Epithelial cell of proximal tubule (primary cell): ENCODE measurements at places on chromosomes 13 and 19. TPM values are rescaled to one million over a fixed set of nuclear protein-coding genes. Genes with fewer than 3 reads are reported as not detected.

Gene ZNF460
- 17.0 and 30.3 TPM in 2 replicates for total RNA-seq

DNA sequence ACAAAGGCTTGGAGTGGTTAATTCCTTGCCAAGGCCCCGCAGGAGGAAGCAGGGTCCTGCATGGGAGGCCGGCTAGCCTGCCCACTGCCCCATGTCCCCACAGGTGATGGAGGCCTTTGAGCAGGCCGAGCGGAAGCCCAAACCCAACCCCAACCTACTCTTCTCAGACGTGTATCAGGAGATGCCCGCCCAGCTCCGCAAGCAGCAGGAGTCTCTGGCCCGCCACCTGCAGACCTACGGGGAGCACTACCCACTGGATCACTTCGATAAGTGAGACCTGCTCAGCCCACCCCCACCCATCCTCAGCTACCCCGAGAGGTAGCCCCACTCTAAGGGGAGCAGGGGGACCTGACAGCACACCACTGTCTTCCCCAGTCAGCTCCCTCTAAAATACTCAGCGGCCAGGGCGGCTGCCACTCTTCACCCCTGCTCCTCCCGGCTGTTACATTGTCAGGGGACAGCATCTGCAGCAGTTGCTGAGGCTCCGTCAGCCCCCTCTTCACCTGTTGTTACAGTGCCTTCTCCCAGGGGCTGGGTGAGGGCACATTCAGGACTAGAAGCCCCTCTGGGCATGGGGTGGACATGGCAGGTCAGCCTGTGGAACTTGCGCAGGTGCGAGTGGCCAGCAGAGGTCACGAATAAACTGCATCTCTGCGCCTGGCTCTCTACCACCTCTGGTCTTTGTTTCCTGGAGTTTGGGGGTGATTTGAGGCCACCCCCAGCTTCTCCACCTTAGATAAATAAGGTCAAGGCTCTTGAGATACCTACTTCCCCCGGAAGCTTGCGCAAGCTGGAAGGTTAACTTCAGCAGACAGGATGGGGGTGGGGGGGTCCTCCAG is 2.6 kb downstream of the B3GNT8 start:
- no peak for DNase-seq

Gene MAB21L1
- 0.07 TPM in 1 of 2 replicates, not detected in the other for total RNA-seq

DNA sequence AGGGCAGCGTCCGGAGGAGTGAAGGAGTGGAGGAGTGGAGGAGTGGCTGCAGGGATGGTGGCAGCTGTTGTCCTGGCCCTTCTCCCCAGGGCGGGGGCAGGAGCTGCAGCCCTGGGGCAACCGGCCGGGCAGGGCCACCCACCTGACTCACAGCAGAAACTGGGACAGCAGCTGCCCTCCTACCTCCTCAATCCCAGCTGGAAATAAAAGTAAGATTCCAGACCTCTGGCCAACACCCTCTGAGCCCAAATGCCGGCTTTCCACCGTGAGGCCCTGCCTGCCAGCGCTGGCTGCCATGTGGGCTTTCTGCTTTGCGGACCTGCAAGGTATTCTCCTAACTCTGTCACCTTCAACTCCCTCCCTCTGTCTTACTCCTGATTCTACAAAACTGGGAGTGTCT is 3.3 kb upstream of the CLPP start:
- DNase-seq = no peak

- DNase-seq = peak; percentile 43
Observed at GRCh38 chr19:15404780-15405211, 14.0 kb downstream of the AKAP8L start.

DNA sequence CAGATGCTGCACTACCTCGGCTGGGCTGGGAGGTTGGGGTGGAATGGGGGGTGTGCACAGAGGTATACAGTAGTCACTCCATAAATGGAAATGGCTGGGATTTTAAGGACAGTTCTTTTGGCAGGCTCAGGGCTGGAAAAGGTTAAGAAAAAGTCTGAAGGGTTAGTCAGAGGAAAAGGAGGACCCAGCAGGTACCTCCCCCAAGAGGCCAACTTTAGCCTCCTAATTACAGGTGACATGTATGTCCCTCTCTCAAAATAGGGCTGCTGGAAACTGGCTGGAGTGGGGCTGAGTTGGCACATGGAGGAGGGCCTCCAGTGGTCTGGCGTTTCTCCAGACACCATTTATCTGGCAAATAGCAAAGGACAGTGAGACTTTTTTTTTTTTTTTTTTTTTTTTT is 994 bp downstream of the CCDC194 start:
- no peak for DNase-seq

- no peak for DNase-seq
Observed at GRCh38 chr13:50724913-50725312, 118.6 kb downstream of the DLEU7 start.

DNA sequence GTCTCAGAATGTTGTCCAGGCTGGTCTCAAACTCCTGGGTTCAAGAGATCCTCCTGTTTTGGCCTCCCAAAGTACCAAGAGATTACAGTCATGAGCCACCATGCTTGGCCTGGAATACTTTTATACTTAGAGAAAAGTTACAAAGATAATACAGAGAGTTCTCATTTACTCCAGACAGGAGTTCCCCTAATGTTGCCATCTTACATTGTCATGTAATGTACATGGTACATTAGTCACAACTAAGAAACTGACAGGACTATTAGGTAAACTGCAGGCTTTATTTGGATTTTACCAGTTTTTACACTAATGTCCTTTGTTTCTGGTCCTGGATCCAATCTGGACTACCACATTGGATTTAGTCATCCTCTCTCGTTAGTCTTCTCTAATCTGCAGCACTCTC is 2.3 kb upstream of the C19orf84 start:
- no peak for DNase-seq

- DNase-seq = no peak
Observed at GRCh38 chr13:30810261-30810701, 74.9 kb downstream of the ALOX5AP start.

Gene RPL18A
- 1,780 and 2,411 TPM in 2 replicates for total RNA-seq

GRCh38 chr13:36848199-36848982 is 29.4 kb downstream of the RFXAP start:
- no peak for DNase-seq

DNA sequence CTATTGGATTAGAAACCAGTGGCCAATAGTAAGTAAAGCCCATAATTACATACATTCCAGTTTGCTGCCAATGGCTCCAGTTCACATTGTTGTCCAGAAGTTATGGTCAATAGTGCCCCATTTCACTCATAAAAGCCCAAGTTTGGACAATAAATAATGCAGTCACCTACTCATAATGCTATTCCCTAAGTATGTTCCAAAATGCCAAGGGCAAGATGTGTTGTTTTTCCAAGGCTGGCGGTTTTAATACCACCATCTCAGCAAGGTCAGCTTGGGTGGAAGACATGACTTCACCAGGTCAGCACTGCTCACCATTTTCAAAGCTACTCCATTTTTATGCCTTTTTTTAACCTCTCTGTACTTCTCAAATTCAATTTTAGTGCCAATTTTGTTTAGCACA is 32.7 kb downstream of the KCTD12 start:
- DNase-seq = no peak
